ENCODE measurements at places on chromosomes 6 and 20.
A peak's percentile ranks its signal among the peaks of the same experiment; 100 is the strongest.

DNA sequence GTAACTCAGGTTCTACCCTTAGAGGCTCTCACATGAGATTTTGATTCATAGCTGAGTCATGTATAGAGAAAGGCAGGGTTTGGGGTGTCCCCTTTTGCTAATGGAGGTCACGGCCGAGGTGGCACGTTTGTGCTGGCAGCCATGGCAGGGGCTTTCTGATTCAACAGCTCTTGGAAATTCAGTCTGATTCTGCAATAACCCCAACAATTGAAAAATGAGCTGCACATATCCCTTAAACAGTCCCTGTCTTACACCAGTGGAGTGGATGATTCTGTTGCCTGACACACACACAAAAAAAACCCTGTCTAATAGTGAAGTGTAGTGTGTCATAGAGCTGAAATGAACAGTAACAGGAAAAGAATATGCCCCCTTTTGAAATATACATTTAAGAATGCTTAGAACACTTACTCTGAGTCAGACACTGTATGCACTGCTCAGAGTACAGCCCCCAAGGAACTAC is 40.4 kb upstream of the ARG1 start:
- DNase-seq = peak; percentile 24

DNA sequence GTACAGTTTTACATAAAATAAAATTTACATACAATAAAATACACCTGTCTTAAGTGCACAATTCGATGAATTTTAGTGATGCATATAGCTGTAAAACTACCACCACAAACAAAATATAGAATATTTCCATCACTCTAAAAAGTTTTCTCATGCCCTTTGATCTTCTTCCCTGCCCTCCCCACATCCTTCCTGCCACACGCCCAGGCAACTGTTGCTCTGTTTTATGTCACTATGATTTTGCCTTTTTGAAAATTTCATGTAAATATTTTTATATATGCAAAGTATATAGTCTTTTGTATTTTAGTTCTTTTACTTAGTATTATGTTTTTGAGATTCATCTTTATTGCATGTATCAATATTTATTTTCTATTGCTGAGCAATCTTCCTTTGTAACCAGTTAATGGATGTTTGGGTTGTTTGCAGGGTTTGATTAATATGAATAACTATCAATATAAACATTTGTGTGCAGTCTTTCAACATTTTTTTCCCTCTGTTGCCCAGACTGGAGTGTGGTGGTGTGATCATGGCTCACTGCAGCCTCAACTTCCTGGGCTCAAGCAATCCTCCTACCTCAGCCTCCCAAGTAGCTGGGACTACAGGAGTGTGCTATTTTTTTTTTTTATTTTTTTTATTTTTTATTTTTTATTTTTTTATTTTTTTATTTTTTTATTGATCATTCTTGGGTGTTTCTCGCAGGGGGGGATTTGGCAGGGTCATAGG is 23.8 kb upstream of the SAMHD1 start:
- no peak for DNase-seq

GRCh38 chr6:42378536-42378935 is 73.2 kb downstream of the TRERF1 start:
- no peak for DNase-seq

GRCh38 chr20:47609001-47609400 is 107.3 kb downstream of the NCOA3 start:
- no peak for DNase-seq

DNA sequence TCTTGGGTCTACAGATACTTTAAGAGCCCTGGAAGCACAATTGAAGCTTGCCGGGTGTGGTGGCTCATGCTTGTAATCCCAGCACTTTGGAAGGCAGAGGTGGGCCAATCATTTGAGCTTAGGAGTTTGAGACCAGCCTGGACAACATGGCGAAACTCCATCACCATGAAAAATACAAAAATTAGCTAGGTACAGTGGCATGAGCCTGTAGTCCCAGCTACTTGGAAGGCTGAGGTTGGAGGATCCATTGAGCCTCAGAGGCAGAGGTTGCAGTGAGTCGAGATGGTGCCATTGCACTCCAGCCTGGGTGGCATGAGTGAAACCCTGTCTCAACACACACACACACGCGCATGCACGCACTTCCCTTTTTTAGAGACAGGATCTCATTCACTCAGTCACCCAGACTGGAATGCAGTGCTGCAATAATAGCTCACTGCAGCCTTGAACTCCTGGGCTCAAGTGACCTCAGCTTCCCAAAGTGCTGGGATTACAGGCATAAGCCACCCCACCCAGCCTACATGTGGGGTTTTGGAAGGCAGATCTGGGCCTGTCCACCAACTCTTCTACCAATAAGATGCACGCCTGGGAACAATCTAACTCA is 182.5 kb upstream of the JARID2 start:
- DNase-seq = no peak

GRCh38 chr20:3330046-3330741 is 77.3 kb downstream of the DNAAF9 start:
- no peak for DNase-seq

- no peak for DNase-seq
Measured at GRCh38 chr6:2919401-2919800, 16.3 kb upstream of the SERPINB9 start.

DNA sequence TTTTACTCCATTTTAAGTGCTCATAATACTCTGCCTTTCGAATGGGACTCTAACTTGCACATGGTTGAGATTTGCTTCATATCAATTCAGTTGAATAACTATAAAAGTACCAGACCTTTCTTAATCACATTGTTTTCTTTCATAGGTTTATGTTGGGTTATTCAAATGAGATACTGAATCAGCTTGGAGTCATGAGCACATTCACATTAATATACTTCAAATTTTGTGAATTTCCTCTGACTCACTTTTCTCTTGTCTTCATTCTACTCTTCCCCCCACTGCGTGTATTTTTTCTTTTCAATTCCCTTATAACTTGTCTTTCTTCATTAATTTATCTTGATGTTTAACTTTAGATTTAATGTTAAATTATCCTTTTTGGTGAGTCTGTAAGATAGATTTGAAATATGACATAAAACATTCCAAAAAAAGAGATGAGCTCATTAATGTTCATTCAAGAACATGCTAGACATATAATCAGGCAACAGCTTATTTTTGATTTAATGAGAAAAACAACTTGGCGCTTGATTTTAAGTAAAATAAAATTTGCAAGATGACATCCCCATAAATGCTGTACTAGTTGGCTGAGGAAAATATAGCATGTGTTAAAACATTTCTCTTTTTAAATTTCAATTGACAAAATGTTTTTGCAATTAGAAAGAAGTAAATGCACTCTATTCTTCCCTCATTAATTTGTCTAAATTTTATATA is 736.0 kb downstream of the CD109 start:
- no peak for DNase-seq

- DNase-seq = no peak
Measured at GRCh38 chr6:168563656-168564055, 122.7 kb downstream of the SMOC2 start.

- no peak for DNase-seq
Measured at GRCh38 chr20:20063941-20064702, 11.8 kb downstream of the CFAP61 start.

- peak; percentile 65 for DNase-seq
Measured at GRCh38 chr6:3732345-3733141, 19.0 kb downstream of the PXDC1 start.

DNA sequence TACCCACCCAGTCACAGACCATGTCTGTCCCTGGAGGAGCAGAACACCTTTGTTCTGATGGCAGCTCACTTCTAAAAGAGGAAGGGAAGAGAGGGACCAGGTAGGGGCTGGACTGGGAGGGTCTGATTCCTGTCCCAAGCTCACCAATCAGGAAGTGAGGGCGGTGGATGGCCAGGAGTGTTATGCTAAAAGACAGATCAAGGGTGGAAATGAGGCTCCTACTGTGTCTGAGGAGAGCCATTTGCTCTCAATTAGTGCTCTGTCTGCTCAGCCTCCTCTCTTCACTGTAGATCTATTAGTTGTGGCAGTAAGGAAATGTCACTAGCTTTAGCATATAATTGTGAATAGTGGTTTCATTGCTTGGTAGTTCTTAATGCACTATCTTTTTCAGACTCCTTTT is 72.5 kb downstream of the ARMC2 start:
- no peak for DNase-seq

DNA sequence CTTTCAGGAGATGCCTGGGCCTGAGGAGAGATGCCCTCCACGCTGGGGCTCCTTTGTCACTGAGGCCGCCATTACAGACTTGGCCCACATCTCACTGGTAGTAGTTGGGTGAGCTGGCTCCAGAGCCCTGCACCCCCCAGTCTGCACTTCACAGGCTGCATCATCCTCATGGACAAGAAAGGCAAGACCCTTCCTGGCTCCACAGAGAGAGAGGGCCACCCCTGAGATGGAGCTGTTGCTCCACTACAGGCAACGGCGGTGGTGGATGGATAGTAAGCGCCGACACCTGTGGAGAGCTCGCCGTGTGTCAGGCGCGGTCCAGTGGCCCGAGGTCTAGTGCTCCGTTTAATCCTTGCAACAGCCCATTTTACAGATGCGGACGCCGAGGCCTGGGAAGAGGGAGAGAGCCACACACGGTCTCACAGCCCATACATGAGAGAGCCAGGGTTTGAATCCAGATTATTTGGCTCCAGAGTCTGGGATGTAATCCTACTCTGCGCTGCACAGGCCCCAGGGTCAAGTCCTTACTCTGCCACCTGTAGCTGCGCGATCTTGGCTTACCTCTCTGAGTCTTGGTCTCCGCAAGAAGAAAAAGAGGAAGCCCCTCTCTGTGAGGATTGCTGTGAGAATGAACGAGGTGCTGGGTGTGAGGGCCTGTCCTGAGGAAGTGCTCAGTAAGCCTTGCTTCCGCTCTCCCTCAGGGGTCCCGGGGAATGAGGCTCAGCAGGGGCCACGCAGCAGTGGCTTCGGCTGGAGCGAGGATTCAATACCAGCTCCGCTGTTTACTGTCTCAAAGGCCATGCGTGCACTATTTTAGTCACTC is 34.5 kb downstream of the SPDEF start:
- DNase-seq = no peak

- DNase-seq = no peak
Measured at GRCh38 chr6:69791065-69791471, 5.7 kb downstream of the LMBRD1 start.

- no peak for DNase-seq
Measured at GRCh38 chr20:60292001-60292520, 333.8 kb downstream of the CDH26 start.

DNA sequence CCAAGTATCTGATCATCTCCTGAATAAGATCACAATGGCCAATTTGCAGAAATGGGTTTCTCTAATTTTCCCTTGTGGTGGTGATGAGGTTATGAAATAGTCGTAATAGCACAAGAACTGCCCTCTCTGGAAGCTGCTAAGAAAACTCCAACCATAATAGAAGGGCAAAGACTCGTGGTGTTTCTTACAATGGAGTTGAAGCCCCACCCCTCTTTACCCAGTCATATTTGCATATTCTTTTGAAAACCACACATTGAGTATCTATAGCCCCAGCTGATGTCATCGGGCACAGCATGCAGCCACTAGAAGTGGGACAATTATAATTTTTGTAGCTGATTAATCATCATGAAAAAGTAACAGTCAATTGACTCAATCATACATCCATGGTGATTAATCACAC is 452.1 kb upstream of the POU3F2 start:
- DNase-seq = no peak

- DNase-seq = no peak
Measured at GRCh38 chr6:25122001-25122400, 157.2 kb upstream of the CARMIL1 start.

GRCh38 chr6:106546691-106547414 is 82.4 kb downstream of the RTN4IP1 start:
- DNase-seq = no peak

- DNase-seq = no peak
Measured at GRCh38 chr20:17655286-17655651, 26.8 kb downstream of the RRBP1 start.

DNA sequence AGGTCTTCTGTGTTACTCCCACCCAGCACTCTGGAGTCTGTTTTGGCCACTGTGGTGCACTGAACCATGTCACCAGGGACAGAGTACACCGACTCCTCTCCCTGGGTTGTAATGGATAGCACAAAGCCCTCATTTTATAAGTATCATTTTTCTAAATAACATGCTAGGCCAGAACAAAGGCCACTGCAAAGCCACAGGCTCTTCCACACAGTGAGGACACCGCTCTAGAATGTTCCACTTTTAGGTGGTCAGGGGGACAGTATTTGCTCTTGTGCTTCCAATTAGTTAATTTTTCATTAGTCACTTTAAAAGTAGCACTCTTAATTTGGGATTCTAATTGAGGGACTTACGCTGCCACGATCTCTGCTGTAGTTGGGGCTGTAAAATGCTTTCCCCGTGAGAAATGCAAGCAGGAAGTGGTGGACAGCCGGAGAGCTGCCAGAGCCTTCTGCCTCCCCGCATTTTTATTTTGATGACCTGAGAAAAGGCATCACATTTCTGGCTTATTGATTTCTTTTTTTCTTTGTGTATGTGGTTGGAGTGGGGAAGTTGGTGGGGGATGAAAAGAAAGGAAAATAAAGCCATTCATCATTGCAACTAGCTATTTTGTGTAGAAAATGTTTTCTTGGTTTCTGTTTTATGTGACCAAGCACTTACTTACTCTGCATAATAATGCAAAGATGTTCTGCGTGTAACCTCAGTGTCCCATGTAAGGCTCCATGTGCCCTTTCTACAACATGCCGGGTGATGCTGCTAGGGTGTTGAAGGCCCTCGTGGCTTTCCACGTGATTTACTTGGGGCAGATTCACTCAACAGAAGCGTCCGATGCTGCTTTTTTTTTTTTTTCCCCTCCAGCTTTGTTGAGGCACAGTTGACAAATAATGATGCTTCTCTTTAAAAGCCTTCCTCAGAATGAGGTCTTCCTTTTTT is 195.9 kb downstream of the SASH1 start:
- no peak for DNase-seq

- no peak for DNase-seq
Measured at GRCh38 chr6:41996997-41997396, 53.3 kb upstream of the TAF8 start.

DNA sequence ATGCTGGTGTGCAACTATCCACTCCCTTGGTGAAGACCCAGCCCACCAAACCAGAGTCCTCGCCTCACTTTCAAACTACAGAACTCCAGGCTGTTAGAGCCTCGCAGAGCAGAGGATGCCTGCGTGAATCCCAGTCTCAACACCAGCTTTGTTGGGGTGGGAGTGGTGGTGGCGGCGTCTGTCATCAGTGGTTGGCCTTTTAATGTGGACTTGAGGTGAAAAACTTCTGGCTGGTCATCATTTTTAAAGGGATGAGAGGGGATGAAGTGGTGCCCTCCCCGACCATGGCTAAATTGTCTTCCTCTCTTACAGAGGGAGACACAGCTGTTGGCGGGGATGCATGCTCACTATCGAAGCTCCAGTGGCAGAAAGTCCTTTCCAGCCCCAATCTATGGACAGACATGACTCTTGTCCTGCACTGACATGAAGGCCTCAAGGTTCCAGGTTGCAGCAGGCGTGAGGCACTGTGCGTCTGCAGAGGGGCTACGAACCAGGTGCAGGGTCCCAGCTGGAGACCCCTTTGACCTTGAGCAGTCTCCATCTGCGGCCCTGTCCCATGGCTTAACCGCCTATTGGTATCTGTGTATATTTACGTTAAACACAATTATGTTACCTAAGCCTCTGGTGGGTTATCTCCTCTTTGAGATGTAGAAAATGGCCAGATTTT is 54.9 kb downstream of the EZR start:
- DNase-seq = no peak

- no peak for DNase-seq
Measured at GRCh38 chr6:170135821-170136471, 154.9 kb downstream of the DLL1 start.

All from stimulated activated CD4-positive, alpha-beta T cell treated with anti-CD3 and anti-CD28 coated beads, Interleukin-4, amount 100 ng/mL, for 4 hours (primary cell).